ENCODE measurements at places on chromosomes 1 and 21. TPM values are rescaled to one million over a fixed set of nuclear protein-coding genes. Genes with fewer than 3 reads are reported as not detected.

The MYBPH gene
- not detected for polyA plus RNA-seq

The CALML6 gene
- 0.22 TPM for polyA plus RNA-seq

GRCh38 chr1:43321331-43321891, 16.2 kb upstream of the MPL start:
- DNase-seq, result no peak

- no peak for DNase-seq
These were observed 118.7 kb downstream of the KCNK2 start for GRCh38 chr1:215201283-215201682.

The OVAAL gene
- not detected for polyA plus RNA-seq

GRCh38 chr1:114026797-114027196, 47.5 kb downstream of the OLFML3 start:
- no peak for DNase-seq

DNA sequence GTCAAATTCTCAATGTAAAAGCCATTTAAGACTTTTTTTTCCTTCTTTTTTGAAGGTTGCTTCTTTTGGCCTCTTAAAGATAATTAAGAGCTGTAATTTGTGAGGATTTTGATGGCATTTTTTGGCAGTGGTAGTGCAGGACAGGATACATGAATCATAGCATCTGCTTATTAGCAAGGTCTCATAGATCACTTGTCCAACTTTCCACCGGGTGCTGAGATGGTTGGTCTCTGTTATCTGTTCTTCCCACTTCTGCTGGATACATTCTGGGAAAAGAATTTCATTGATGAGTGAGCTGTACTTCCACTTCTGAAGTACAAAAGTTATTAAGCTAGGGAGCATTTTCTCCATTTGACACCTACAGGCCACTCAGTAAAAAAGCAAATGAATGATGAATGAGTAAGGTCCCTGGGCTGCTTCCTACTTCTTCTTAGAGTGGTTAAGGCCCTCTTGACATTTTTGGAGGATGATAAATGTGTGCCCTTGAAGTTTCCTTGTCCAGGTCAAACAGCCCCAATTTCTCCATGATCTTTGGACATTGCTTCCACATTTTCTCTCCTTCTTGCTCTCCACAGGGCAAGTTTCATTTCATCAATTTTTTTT, 100.6 kb downstream of the ROR1 start:
- DNase-seq, result no peak

GRCh38 chr1:111474106-111474505, 322 bp downstream of the C1orf162 start:
- DNase-seq, result no peak

The PLPPR4 gene
- 25.4 TPM for polyA plus RNA-seq

GRCh38 chr1:113875714-113876113, 4.2 kb upstream of the PTPN22 start:
- DNase-seq, result no peak

GRCh38 chr1:165512816-165513215, 31.0 kb upstream of the LRRC52 start:
- DNase-seq, result no peak

- no peak for DNase-seq
These were observed 41.4 kb downstream of the MTARC1 start for GRCh38 chr1:220828179-220828490.

- peak; percentile 80 for DNase-seq
These were observed 164.0 kb upstream of the UBE2U start for GRCh38 chr1:64039390-64039926.

DNA sequence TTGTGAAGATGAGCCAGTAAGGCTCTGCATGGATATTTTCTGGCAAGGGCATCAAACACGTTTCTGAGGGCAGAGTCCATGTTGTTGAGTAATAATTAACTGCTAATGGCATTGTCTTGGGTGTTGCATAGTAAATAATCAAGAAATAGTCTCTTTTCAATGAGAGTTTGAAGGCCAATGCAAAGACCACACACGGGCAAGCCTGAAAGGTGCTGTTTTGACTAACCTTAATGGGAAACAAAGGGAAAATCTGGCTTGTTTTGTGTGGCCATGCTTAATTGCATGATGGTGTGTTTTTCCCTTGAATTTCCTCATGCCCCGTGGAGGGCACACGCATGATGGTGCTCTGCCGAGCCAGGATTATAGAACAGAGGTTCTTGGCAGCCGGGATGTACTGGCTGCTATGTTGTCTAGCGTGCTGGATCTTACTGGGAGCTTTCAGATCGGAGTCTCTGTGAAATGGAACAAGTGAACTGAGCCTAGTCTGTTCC, 127.6 kb downstream of the NOS1AP start:
- DNase-seq, result no peak

All from urinary bladder (tissue), 4 donors.